ENCODE measurements at places on chromosomes 11 and 22.

DNA sequence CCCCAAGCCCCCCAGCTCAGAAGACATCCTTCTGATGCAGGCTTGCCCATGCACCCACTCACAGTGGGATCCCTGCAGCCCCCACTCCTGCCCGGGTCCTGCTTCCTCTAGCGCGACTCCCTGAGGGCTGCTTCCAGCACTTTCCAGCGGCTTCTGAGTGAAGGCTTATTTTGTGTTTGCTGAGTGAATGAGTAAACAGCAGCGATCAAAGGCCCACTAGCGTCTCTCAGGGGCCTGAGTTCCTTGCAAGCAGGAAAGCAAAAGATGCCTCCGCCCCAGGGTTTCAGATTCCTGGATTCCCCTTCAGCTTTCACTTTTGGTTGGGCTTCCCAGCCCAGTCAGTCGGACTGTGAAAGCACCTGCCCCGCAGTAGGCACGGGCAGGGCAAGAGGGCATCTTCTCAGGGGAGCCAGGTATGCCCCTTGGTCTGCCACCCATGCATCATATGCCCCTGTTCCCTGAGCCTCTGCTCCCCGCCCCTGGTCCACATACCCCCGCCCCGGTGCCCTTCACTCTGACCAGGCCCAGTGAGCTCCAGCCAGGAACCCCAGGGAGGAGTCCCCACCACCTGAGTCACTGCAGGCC is 9.2 kb downstream of the FADD start:
- DNase-seq = peak; percentile 17

DNA sequence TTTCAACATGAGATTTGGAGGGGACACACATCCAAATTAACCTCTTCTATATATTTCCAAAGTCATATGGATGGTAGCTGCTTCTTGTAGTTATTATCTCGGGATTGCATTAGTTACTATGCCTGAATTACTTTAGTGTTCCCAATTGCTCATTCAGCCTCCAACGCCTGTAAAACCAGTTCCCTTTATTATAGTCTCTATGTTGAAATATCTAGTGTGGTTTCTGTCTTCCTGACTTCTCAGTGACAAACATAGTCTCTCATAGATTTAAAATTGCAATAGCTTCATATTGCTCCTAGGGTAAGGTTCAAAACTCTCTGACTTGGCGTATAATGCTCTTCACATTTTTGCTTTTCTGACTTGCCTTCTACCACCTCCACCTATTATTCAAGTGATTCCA is 366.4 kb downstream of the CASP12 start:
- DNase-seq = peak; percentile 74

- no peak for DNase-seq
Observed at GRCh38 chr22:50170453-50171318, at the start of gene PANX2. PANX2 (plus strand) TSS chr22:50170731; CDS start chr22:50170731, 0 bp downstream.

DNA sequence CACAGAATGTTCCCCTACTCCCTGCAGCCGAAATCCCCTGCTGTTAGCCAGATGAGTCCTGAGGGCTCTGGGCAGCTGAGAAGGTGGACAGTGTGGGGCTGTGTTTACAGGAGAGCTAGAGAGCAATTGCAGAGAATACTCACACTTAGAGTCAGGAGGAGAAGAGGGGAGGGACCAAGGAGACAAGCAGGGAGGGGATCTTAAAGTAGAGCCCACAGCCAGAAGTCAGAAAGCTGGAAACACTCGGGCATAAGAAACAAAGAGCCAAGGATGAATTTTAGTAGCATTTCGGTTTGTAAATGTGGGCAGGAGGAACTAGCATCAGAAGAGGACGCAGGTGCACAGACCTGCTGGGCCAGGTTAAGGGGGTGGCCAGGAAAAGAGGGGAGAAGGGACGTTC is 1435.9 kb downstream of the BRD1 start:
- no peak for DNase-seq

GRCh38 chr22:21054046-21054713 is 8.4 kb downstream of the LRRC74B start:
- DNase-seq = no peak

Measured in inflammatory macrophage treated with lipopolysaccharide for 4 hours (primary cell).